Ureter (tissue), 1 donor: ENCODE measurements at places on chromosomes 7 and 10.

- no peak for DNase-seq
Measured at GRCh38 chr10:36188461-36188860, 546.4 kb upstream of the FZD8 start.

GRCh38 chr10:69375307-69376151 lies 41.2 kb downstream of the TACR2 start:
- DNase-seq, result no peak

DNA sequence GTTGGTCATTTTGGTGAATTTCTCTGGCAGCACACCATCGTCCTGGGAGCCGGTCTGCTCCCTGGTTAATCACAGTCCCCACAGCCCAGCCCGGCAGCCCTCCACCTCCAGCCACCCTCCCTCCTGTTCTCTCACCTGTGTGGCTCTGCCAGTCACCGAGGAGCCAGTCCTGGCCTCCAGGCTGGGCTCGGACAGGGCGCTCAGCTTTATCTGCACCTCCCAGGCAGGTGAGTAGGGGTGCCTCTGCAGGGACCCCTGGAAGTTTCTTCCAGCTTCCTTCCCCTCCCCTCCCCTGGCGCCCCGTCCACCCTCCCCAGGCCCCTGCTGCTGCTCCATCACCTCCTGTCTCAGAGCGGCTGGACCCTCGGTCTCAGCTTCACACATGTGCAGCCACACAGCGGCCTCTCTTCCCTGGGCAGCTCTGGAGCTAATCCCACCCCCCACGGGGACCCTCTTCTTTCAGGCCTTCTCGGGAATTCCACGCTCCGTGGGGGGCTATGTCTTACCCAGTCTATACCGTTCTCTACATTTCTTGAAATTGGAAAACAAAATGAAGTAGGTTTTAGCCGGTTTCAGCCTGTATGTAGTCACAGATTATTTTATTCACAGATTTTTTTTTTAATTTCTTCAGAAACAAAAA lies 213.9 kb upstream of the PPP2R2D start:
- DNase-seq, result no peak

GRCh38 chr10:48802611-48803071 lies 118.0 kb downstream of the WDFY4 start:
- DNase-seq, result no peak

DNA sequence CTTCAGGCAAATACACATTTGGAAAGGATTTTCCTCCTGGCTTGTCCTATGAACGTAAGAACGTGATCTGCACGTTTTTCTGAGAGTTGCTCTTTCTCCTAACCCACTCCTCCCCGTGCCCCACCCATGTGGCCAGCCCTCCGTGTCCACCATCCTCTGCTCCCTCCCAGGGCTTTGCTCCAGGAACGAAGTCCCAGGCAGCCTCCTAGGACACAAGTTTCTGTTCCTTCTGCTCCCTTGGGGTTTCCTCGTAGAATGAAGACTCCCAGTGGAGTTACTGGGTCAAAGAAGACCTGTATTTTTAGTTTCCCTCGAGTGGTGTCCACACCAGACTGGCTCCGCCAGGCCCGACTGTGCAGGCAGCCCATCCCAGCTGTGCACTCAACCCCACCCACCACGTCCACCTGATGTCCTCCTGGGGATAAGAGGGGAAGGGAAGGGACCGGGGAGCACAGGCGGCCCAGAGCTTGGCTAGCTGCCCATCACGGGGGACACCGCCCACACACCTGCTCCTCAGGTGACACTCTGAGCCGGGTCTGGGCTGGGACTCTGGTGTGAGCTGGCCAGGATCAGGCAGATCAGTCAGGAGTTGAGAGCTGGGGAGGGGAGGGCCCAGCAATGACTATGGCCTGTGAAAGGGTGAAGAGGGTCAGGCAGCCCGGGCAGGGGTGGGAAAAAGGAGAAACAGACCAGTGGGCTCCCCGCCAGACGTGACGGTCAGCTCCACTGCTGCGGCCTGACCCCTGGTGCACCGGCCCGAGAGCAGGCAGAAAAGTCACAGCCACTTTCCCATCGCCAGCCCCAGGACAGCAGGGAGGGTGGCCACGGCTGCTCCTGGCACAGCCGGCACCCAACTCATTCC lies 54.3 kb upstream of the PPP2R2D start:
- peak; percentile 30 for DNase-seq

- DNase-seq, result no peak
Measured at GRCh38 chr10:77175631-77176222, 461.9 kb downstream of the KCNMA1 start.

GRCh38 chr10:36349445-36350078 lies 707.5 kb upstream of the FZD8 start:
- no peak for DNase-seq

DNA sequence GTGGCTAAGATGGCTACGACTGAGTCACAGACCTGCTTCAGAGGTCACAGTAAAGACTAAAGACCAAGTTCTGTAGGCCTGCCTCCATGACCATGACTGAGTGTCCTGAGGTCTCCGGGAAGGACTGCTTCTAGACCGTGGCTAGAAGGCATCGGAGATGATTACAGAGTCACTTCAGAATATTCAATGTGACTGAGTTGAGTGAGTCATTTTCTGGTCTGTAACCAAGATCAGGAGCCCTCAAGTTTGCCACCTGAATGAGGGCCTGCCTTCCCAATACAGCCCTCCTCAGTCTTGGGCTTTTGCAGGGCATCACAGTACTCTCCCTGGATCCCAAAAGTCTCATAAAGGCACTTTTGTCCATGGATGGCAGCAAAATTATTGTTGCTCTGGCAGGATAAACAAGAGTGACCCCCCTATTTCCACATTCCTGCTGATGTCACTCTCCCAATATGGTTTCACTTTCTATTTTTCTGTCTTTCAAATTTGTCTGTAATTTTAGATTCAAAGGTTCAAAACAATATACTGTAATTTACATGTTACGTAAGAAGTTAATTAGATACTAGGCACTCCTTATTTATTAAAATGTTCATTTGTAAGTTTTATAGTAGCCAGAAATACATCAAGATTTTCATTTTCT lies 47.7 kb upstream of the ZNF92 start:
- no peak for DNase-seq

DNA sequence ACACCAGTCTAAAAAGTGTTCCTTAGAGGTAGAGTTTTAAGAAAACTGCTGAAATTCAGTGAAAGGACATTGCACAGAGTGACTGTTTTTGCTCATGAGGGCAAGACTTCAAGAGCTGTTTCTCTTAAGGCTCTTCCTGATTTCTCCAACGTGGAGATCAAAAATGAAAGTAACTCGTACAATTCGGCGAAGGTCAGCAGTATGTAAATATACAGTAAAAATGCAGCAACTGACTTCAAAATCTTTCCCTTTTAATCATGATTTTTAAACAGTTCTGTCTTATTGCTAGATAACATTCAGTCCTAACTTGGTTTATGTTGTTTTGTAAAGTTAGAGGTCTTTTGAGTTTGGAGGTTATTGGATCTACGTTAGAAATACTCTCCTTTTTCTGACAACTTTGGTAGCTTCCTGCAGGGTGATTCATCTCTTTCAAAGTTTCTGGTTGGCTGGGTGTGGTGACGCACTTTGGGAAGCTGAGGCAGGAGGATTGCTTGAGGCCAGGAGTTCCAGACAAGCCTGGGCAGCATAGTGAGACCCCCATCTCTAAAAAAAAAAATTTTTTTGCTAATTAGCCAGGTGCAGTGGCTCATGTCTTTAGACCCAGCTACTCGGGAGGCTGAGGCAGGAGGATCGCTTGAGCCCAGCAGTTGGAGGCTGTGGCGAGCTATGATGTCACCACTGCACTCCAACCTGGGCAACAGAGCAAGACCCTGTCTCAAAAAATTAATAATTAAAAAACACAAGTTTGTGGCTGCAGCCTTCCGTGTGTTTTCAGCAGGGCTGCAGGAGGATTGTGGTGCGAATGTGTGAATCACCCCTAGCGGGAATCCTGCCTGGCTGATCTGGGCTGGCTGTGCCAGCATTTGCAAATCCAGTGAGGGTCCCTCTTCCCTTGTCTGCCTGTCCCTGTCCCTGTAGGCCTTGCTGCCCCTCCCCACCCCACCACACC lies 29.2 kb upstream of the AP5Z1 start:
- no peak for DNase-seq

DNA sequence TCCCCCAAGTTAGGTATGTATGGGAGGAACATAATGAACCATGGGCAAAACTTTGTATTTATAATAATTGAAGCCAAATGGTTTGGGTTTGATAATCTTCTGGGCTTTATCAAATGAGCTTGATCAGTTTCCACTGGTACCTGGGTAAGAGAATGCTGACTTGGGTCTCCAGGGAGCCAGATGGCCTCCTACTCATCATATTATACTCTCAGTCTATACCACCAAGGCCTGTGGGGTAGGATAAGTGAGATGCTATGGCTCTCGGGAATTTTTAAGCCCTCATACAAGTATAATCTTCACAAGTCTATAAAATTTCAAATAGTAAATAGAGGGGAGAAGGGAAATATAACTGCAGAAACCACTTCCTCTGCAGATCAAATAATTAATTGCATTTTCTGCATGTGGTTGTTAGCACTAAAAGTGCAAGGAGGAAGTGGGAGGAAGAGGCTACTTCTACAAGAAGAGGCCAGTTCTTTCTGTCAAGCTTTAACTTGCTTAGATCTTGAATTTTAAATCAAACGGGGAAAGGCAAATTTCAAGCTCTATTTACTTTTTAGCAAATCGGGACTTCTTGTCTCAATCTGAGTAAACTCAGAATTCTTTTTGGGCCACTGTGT lies 349.0 kb downstream of the SORCS1 start:
- DNase-seq, result no peak

GRCh38 chr10:70493660-70494234 lies 15.2 kb downstream of the PALD1 start:
- no peak for DNase-seq

DNA sequence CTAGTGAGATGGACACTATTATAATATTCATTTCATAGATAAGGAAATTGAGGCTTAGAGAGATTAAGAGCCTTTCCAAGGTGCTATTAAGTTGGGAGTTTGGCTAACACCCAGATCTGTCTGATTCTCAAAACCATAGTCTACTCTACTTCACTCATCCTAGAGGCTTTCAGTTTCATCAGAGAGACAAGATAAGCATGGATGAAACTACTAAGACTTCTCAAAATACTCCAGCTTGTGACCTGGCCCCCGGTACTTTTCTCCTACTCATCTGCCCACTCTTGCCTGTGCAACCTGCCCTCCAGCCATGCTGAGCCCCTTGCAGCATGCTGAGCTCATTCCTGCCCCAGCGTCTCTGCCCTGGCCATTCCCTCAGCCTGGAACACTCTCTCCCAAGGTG lies 12.2 kb upstream of the SLC35B4 start:
- DNase-seq, result no peak

DNA sequence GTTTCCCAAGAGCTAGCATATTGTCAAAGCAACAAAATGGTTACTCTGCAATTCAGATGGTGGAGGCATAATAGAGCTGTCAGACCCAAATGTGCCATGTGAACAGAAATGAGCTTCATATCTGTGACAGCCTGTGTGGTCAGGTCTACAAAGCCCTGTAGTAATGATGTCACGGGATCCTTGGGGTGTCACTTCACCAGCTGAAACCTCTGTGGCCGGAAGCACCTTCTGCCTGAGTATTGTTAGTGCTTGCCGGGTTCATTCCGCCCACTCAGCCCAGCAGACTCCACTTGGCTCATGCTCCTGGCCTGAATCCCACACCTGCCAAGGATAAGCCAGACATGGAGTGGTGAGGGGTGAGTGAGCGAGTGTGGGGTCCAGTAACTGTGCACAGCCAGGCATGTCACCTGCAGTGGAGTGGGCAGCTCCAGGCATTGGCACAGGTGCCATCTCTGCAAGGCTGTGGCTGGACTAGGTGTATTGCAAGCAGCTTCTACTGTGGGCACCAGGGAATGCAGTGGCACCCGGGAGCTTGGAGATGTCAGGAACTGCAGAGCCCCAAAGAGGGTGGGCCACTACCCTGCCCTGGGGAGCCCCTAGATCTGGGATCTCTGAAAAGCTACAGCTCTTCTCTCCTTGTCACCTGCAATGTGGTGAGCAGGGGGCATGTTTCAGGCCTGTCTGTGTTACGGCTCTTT lies 341.9 kb upstream of the CHRM2 start:
- DNase-seq, result no peak

- no peak for DNase-seq
Measured at GRCh38 chr7:15123901-15124300, 221.3 kb upstream of the DGKB start.

- peak; percentile 69 for DNase-seq
Measured at GRCh38 chr7:114922026-114922651, at the start of gene MDFIC. TSS of gene MDFIC (plus strand) at chr7:114922094. CDS start at chr7:114923034, 940 bp downstream.

DNA sequence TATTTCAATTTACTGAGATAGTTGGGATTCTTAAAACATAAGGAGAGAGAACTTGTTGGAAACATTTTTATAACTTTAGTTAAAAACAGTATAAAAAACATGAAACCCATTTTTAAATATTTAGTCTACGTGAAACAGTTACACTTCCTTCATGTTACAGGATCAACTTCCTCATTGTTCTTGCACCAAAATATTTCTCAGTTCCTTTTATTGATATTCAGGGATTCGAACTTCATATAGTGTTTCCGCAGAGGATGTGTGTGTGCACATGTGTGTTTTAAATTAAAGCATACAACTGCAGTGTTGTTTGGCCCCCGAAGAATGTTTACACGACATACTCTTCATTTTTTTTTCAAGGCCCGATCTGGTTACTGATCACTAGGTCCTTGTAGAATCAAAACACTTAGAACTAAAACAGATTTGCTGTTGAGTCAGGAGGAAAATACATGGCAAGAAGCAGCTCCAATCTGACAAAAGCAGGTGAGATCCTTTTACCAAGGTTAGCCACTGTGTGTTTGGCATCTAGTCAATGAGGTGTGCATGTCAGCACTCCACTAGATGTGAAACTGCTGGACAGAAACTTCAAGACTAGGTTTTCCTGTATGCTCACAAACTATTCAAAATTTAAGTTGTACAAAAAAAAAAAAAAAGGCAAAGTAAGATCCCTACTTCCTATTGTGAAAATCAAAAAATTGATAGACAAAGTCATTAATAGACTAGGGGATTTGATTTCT lies 60.4 kb downstream of the INSYN2A start:
- DNase-seq, result no peak

GRCh38 chr7:65250697-65251395 lies 122.8 kb upstream of the ZNF92 start:
- DNase-seq, result no peak

- no peak for DNase-seq
Measured at GRCh38 chr10:124671486-124672075, 72.6 kb downstream of the FAM53B start.

DNA sequence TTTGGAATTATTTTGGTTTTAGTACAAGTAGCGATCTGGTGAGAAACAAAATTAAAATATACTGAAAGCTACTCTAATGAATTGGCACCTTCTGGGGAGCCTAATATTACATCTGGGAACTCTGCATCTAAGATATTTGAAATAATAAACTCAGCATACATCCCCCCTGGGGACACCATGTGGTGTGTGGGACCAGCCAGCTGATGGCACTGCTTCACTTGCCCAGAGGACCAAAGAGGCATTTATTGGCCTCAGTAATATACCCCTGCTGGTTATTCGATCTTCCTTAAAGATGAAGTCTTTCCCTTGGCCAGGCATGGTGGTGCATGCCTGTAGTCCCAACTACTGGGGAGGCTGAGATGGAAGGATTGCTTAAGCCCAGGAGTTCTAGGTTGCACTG lies 195.1 kb upstream of the AUTS2 start:
- no peak for DNase-seq

- DNase-seq, result no peak
Measured at GRCh38 chr7:92904244-92905131, 68.1 kb upstream of the CDK6 start.
